ENCODE measurements at places on chromosomes 7 and 10. TPM values are rescaled to one million over a fixed set of nuclear protein-coding genes. Genes with fewer than 3 reads are reported as not detected.

Gene NPFFR1
- polyA plus RNA-seq: 0.06 TPM

Gene BEND7
- polyA plus RNA-seq: 1.3 TPM

Gene SCART1
- 0.36 TPM for polyA plus RNA-seq

Gene OPN4
- polyA plus RNA-seq: not detected

Gene PRRT4
- polyA plus RNA-seq: 0.28 TPM

Gene FAM241B
- 1.6 TPM for polyA plus RNA-seq

Gene SPDYE16
- not detected for polyA plus RNA-seq

Gene IMPDH1
- polyA plus RNA-seq: 52.1 TPM

Gene COL17A1
- polyA plus RNA-seq: 2.0 TPM

Gene TWIST1
- polyA plus RNA-seq: 0.33 TPM

Gene SYT15
- polyA plus RNA-seq: 0.20 TPM

Gene TAC1
- 18.6 TPM for polyA plus RNA-seq

Gene ACTL6B
- polyA plus RNA-seq: not detected

Gene PTF1A
- polyA plus RNA-seq: not detected

Gene GIMAP7
- 103 TPM for polyA plus RNA-seq

All from spleen (tissue), 13 donors.